ENCODE measurements at places on chromosomes 16 and 17.

DNA sequence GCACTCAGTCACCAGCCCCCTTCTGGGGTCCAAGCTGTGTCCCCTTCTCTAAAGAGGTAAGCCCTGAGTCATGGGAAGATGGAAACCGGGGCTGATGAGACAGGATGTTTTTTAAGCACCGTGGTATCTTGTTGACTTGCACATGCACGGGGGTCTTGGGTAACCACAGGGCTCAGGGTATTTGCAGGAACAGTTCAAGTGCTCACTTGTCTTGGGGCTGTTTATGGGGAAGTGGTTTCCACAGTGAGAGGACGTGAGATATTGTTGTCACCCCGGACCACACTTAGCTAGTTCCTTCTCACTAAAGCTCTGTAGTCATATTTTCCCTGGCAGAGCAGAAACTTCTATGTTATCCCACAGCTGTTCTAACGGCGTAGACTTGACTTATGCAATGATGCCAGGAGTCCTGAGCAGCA, 7.7 kb downstream of the CCL3L1 start:
- peak; percentile 85 for DNase-seq

- no peak for DNase-seq
Measured at GRCh38 chr16:14483819-14484385, 146.2 kb downstream of the PARN start.

DNA sequence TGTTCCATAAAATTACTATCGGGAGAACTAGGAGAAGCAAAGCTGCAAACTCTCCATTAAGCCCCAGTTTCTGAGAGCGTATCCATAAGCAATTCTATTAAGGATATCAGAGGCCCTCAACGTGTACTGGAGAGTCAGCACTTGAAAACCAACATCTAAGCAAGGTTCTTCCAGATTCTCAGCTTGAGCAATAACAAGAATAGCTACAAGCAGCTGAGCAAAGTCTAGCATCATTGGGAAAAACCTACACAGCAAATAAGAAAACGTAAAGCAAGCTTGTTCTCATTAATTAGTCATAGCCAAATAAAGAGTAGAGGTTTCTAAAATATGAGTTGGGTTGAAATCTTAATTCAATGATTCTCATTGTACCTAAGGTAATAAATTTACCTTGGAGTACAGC, 26.9 kb upstream of the COX10 start:
- DNase-seq: no peak

GRCh38 chr16:67387479-67388079, 5.7 kb downstream of the TPPP3 start:
- no peak for DNase-seq

GRCh38 chr16:47990676-47991075, 165.1 kb downstream of the ABCC12 start:
- no peak for DNase-seq

DNA sequence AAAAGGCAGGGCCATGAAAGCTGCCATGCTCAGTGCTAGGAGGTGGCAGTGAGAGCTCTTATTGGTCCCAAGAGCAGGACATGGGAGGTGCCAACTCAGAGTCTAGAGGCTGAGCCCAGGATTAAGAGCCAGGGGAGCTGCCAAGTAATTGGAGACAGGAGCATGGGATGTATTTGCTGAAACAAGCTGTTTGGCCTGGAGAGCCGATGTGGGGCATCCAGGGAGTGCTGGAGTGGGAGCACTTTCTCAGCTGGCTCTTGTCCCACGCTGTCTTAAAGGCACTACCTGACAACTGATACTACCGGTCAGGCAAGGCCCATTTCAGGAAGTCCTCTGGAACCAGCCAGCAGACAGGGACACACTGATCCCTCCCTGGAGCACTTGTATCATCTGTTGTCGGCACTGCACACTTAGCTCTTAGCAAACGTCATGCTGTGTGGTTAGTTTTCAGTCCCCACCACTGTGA, 19.3 kb downstream of the ANKFN1 start:
- no peak for DNase-seq

- DNase-seq: no peak
Measured at GRCh38 chr17:15262291-15263205, 2.6 kb downstream of the PMP22 start.

- no peak for DNase-seq
Measured at GRCh38 chr17:81442791-81443190, 47.5 kb downstream of the BAHCC1 start.

GRCh38 chr16:9007177-9007794, 43.6 kb upstream of the USP7 start:
- no peak for DNase-seq

GRCh38 chr17:59413014-59413766, 81.7 kb downstream of the YPEL2 start:
- no peak for DNase-seq

- DNase-seq: peak; percentile 84
Measured at GRCh38 chr17:3974138-3974687, 10.0 kb upstream of the ATP2A3 start.

DNA sequence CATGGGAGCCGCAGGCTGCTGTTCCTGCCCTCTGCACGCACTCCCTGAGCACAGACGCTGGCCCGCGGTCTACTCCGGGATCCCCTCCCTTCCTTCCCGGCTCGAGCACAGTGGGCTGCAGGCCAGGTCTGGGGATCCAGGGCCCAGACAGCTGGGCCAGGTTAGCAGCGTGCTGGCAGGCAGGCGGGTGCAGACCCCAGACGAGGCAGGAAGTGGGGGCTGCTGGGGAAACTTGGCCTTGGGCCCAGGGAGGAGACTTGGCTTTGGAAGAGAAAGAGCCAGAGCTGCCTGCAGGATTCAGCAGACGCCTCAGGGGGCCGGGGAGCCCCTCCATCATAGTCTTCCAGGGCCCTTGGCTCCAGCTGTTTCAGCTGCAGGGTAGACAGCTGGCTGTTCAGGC, 30.2 kb upstream of the ABCC3 start:
- DNase-seq: no peak

- DNase-seq: no peak
Measured at GRCh38 chr17:42038221-42038973, 12.0 kb downstream of the C17orf113 start.

- no peak for DNase-seq
Measured at GRCh38 chr17:10463402-10463801, 6.0 kb downstream of the MYH4 start.

- peak; percentile 33 for DNase-seq
Measured at GRCh38 chr16:81740169-81740568, 38.9 kb upstream of the PLCG2 start.

- DNase-seq: no peak
Measured at GRCh38 chr16:13999895-14000425, 71.2 kb upstream of the MRTFB start.

GRCh38 chr16:9297437-9298113, 206.1 kb downstream of the HAPSTR1 start:
- DNase-seq: no peak

DNA sequence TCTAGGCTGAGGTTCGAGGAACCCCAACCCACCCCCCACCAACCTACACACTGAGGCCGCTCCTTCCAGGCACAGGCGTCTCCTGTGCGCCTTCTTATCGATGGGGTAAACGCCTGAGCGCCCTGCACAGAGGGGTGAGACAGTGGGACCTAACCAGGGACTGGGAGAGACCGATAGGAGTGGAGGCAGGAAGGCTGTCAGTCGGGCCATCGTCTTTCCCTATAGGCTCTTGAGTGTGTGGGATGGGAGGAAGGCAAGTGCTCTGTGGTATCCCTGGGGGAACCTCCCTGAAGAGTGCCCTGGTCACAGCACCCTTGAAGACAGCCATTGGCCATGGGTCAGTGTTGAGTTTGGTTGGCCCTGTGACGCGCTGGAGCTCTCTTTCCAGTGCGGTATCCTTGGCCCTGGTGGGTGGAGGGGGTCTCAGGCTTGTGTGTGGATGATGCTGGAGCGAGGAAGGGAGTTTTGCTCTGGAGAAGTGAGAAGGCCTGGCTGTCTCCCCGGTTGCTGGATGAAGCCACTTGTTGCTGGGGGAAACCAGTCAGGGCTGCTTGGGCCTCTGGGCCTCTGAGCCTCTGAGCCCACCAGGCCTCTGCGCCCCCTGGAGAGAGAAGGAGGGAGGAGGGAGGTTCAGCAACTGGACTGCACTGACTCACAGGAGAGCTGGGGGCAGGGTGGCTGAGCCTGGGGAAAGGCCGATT, 1.7 kb downstream of the GPRC5C start:
- DNase-seq: no peak

GRCh38 chr17:39939106-39939505, 11.6 kb downstream of the LRRC3C start:
- no peak for DNase-seq

GRCh38 chr16:80080287-80080851, 460.4 kb upstream of the DYNLRB2 start:
- DNase-seq: no peak

- peak; percentile 61 for DNase-seq
Measured at GRCh38 chr17:81309140-81309858, 14.2 kb upstream of the SLC38A10 start.

- no peak for DNase-seq
Measured at GRCh38 chr17:45394913-45395568, 37.6 kb downstream of the ARHGAP27 start.

GRCh38 chr17:77568540-77568939, 390.0 kb upstream of the TNRC6C start:
- no peak for DNase-seq

DNA sequence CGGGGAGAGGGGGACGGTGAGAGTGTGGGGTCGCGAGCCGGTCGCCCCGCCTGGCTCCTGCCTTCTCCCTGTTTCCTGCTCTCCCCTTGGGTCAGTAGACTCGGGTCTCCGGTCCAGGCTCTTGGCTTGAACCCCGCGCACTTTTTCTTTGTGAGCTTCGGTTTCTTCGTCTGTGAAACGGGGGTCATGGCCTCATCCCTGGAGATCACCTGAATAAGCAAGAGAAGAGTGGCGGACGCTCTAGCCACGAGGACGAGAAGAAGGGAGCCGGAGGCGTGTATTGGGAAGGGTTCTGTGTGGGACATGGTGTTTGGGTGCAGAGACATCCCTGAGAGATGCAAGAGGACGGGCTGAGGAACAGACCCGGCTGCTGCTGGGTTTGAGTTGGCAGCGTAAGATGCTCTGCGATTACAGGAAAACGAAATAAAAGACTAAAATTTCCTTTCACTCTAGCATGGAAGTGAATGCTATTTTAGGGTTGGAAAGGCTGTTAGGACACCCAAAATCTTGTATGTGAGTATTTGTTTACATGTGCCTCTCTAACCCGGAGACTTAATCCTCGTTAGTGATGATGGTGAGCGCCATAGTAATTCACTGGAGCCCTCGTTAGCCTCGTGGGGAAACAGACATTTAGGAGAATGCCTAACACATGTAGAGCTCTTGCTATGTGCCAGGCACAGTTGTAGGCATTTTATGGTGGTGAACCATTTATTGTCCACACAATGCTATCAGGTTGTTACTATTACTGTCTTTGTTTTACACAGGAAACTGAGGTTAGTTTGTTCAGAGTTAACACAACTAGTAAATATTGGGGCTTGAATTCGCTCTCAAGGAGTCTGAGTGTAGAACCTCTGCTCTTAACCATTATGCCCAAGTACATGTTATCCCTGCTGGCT, 646 bp downstream of the KIF22 start:
- DNase-seq: no peak

DNA sequence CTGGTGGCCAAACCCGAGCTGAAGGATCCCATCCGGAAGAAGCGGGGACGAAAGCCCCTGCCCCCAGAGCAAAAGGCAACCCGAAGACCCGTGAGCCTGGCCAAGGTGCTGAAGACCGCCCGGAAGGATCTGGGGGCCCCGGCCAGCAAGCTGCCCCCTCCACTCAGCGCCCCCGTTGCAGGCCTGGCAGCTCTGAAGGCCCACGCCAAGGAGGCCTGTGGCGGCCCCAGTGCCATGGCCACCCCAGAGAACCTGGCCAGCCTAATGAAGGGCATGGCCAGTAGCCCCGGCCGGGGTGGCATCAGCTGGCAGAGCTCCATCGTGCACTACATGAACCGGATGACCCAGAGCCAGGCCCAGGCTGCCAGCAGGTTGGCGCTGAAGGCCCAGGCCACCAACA, 5.9 kb downstream of the CBX2 start:
- DNase-seq: no peak

DNA sequence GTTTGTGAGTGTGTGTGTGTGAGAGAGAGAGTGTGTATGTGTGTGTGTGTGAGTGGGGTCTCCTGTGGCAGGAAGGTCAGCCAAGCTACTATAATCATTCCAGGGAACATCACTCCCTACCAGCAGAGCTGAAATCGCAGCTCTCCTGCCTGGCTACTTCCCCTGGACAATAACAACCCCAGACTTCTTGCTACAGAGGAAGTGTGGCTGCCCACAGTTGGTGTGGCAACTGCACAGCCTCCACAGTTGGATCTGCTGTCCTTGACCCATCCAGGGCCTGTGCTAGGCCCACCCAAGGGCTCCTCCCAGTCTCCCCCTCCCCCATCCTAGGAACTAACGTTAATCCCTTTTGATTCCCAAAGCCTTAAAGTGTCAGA, 1.5 kb downstream of the SLC13A5 start:
- DNase-seq: no peak

GRCh38 chr17:13743906-13744305, 142.2 kb upstream of the HS3ST3A1 start:
- no peak for DNase-seq

GRCh38 chr17:81884520-81884919, 6.9 kb downstream of the ALYREF start:
- DNase-seq: no peak

GRCh38 chr16:30659507-30660423, 1.5 kb downstream of the FBRS start:
- no peak for DNase-seq

DNA sequence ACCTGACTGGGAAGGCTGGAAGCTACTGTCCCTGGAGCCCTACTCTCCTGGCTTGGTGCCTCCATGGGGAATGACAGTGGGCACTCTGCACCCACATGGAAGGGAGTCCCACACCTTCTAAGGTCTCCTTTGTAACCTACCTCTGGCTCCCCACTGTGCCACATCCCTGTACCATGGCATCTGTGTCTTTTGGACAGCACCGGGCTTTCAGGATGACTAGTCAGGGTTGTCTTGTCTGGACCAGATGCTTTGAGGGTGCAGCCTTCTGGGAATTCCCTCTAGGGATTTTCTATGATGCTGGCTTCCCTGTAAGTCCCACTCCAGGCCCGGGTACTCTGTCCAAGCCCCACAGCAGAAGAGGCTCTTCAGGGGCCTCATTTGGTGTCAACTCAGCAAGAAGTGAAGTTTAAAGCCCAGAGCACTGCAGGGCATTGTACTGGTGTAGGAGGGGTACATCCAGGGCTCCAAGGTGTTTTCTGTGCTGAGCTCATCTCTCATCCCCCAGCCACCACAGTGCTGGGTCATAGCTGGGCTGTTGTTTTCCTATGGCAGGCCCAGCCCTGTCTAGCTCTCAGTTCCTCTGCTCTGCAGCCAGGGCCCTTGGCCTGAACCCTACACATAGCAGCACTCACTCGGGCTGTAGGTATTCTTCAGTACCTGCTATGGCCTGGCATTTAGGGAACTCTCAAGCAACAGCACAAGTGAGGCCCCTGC, 255.3 kb downstream of the CPPED1 start:
- DNase-seq: no peak

DNA sequence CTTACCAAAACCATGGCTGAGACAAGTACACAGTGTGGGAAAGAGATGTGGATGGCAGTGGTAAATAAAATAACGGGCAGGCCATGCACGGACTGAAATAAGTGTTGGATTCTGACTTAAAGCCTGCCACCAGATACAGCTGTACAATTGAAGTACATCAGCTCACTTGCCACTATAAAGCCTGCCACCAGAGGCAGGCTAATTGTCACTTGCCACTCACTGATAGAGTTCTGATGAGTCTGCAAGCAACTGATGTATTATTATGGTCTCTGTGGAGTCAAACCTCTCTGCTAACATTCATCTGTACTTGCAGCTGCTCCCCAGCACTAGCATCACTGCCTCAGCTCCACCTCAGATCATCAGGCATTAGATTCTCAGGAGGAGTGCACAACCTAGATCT, 93.0 kb downstream of the CYTH1 start:
- DNase-seq: no peak

- no peak for DNase-seq
Measured at GRCh38 chr17:14744761-14745473, 444.0 kb downstream of the HS3ST3B1 start.

Measured in GF-D8 (cell line).